ENCODE measurements at places on chromosomes 12 and 14. TPM values are rescaled to one million over a fixed set of nuclear protein-coding genes. Genes with fewer than 3 reads are reported as not detected.

- H3K27me3 ChIP-seq, result no peaks in the 10 kb centered on the region
- H3K36me3 ChIP-seq, result peaks cover 3% of the 10 kb centered on the region
- peak overlapping the region; percentile 60 for H3K4me3 ChIP-seq
- peak; percentile 21 for DNase-seq
- peaks cover 16% of the 10 kb centered on the region for H3K4me1 ChIP-seq
Observed at GRCh38 chr12:89225401-89225800, 126.9 kb downstream of the DUSP6 start.

Gene FBXO21
- 61.7 TPM for total RNA-seq

Gene ANKRD33
- not detected for total RNA-seq

- no peaks in the 10 kb centered on the region for H3K27me3 ChIP-seq
- DNase-seq, result peak; percentile 74
- peaks cover 1% of the 10 kb centered on the region for H3K36me3 ChIP-seq
- peaks cover 26% of the 10 kb centered on the region for H3K4me1 ChIP-seq
- H3K4me3 ChIP-seq, result peak overlapping the region; percentile 88
Observed at GRCh38 chr12:124992874-124993625, 395 bp upstream of the BRI3BP start.

DNA sequence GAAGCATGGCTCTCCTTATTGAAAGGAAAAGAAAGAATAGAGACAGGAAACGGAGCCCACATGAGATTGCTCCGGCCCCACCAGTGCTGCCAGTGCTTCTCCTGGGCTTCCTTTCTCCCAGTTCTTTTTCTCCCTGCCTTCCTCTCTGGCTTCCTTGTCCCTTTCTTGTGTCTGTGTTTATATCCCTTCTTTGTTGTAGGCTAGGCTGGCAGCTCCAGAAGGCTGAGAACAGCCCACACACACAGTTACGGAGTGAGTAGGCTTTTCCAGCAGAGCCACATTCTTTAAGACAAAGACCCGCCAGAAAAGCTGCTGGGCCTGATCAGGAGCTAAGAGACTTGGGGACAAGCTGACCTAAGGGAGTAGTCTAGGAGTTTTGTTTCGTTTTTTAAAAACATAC, 13.0 kb downstream of the CIPC start:
- peaks cover 7% of the 10 kb centered on the region for H3K4me1 ChIP-seq
- peaks cover 8% of the 10 kb centered on the region for H3K36me3 ChIP-seq
- no peak overlapping the region for H3K4me3 ChIP-seq
- H3K27me3 ChIP-seq, result no peaks in the 10 kb centered on the region
- no peak for DNase-seq
- H3K27ac ChIP-seq, result no peak overlapping the region

GRCh38 chr14:104436047-104436591, 143.4 kb upstream of the C14orf180 start:
- H3K36me3 ChIP-seq, result no peaks in the 10 kb centered on the region
- no peak overlapping the region for H3K4me3 ChIP-seq
- no peak for DNase-seq
- peaks cover 4% of the 10 kb centered on the region for H3K27me3 ChIP-seq
- H3K4me1 ChIP-seq, result peaks cover 3% of the 10 kb centered on the region

Gene ALDH2
- 1.9 TPM for total RNA-seq

Gene TMEM117
- total RNA-seq, result 5.8 TPM

DNA sequence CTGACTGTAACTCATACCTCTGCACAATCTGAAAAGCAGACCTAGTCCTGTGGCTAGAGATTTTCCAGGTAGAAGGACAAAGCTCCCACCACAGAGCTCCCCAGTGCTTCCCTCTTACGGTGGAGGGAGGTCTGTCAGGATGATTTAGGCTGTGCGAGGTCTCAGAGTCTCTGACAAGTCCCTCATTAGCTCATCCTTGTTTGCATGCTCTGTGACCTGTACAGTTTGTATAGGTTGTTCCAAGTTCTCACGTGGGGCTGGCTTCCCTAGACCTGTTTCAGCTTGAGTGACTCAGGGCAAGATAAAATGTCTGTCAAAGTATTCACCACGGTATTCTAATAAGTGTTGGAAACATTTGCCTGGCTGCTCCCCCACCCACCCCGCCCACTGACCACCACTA, 34.8 kb downstream of the ASCL1 start:
- no peaks in the 10 kb centered on the region for H3K36me3 ChIP-seq
- no peak overlapping the region for H3K27ac ChIP-seq
- no peak overlapping the region for H3K4me3 ChIP-seq
- no peaks in the 10 kb centered on the region for H3K4me1 ChIP-seq
